ENCODE measurements at places on chromosomes 7 and 10.
A peak's percentile ranks its signal among the peaks of the same experiment; 100 is the strongest.

- DNase-seq: no peak
These were observed 34.5 kb downstream of the TSPAN14 start for GRCh38 chr10:80488539-80489066.

GRCh38 chr10:93071674-93072224, 1.9 kb upstream of the CYP26A1 start:
- DNase-seq: no peak

DNA sequence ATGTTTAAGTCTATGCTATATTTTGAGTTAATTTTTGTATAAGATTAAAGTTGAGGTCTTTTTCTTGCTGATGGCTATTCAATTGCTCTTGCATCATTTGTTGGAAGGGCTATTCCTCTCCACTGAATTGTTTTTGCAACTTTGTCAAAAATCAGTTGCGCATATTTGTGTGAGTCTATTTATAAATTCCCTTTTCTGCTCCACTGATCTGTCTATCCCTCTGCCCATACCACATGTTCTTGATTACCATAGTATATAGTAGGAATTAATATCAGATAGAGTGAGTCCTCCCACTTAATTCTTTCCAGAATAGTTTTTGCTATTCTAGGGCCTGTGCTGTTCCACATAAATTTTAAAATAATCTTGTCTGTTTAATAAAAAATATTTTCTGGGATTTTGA, 152.4 kb upstream of the ADCY1 start:
- DNase-seq: peak; percentile 68

- DNase-seq: no peak
These were observed 85.2 kb downstream of the IGF2BP3 start for GRCh38 chr7:23385140-23385539.

DNA sequence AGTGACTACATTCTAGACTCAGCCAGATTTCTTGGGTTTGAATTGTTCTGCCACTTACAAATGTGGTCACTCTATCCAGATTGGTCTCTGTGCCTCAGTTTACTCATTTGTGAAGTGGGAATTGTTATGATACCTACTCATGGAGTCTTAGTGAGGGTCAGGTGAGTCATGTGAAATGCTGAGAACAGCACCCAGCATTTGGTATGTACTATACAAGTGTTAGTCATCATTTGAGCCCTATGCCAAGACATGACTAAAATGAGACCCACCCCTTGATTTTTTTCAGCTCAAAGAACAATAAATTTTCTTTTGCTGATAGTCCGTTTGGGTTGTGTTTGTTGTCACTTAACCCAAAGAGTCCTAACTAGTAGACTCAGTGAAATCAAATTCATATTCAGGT, 92.8 kb downstream of the CHN2 start:
- peak; percentile 58 for DNase-seq

- no peak for DNase-seq
These were observed 95.0 kb upstream of the LEP start for GRCh38 chr7:128146052-128146451.

- DNase-seq: no peak
These were observed 13.8 kb upstream of the AKR1B1 start for GRCh38 chr7:134472572-134473244.

DNA sequence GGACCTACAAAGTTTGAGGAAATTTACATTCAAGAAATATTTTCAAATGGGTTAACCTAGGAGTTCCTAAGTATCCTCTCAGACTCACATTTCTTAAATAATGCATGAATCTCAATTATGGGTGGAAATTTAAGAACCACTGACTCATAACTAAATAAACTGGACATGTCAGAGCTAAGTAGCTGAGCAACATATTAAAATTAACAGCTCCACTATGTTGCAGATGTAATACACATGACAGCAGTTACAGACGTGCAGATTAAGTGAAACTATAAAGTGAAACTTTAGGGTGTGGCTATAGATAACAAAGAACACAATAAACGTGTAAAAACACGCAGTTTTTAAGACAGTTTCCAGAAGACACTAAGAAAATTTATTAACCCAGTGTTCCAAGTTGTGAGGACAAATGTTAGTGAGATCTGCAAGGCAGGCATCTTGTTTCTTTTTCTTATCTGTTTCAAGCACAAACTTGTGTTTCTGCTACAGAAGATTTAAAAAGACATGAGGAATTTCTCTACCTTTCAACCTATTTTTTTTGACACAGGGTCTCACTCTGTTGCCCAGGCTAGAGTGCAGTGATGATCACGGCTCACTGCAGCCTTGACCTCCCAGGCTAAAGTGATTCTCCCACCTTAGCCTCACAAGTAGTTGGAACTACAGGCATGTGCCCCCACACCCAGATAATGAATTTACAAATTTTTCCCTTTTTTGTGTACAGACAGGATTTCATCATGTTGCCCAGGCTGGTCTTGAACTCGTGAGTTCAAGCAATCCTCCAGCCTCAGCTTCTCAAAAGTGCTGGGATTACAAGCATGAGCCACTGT, 25.3 kb downstream of the DNMBP start:
- no peak for DNase-seq

DNA sequence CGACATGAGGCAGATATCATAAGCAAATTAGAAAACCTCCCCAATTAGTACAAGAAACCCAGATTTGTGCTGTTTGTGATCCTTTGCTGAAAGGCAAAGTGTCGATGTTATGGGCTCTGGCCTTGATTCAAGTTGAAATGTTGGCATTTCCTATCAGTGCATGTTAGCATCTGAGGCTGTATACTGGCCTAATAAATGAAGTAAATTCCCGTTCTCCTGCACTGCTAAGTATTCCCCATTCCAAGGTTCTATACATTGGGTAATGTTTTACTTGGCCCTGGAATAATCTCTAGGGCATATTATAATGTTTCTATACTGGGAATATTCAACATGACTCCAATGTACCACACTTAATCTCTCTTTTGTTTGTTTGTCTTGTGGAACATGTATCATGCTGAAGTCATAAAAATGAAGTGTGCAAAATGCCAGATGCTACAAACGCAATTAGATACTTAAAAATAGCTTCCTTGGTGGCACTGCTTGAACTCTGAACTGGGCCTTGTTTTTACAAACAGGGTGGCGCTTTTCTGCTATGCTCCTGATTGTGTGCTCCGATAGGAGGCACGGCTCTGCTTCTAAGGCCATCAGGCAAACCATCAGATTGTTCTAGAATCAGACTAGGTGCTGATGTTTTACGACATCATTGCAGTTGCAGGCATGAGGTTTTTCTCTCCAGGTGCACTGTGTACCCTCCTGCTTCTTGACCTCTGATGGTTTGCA, 156.7 kb upstream of the TCF7L2 start:
- DNase-seq: no peak

DNA sequence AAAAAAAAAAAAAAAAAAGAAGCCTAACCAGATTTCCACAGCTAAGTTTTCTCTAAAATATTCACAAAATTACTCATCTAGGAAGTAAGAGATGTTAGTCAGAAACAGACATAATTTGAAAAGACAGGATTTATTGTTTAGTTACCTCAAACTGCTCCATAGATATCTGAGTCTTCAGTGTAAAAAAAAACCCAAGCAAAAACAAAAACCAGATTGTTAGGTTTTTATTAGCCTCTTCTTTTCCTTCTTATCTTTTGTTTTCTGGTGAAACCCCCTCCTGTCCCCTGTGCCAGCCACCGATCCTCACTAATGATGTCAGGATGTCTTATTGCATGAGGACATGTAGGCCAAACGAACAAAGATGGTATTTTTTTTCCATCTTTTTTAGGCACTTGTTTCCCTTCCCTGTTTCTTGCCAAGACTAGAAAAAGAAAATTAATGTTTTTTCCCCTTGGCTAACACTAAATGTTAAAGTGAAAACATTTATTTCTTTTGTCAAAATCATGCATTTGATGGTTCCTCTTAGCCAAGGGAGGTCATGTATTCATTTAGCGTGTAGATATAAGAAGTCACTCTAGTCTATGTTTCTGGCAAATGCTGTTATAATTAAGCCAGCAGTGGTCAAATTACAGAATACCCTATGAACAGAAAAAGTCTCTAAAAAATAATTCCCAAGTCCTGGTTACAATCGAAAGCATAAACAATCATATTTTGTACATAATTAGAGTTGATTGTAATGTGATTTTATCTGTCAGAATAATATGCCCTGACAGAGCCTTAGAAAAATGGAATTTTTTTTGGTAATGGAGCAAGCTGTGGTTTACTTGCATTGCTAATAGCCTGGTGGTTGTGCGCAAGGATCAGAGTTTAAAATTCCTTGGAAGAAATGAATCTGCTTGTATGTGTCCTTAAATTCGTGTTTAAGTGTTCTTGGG, 702.4 kb upstream of the FZD8 start:
- peak; percentile 25 for DNase-seq

DNA sequence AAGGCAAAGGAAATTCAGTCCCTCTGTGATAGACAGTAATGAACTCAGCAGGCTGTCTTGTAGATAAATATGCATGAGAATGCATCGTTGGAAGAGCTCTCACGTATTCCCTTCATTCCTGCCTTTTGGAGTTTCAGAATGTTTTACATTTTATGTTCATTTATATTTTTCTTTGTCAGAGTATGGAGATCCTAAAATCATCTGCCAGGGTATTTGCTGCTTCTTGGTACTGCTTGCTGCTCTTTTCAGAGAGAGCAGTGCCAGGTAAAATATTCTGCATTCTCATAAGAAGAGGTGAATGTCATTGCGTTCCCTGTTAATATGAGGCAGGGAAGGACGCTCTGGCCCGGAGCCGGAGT, 290.2 kb downstream of the CCDC3 start:
- no peak for DNase-seq

- peak; percentile 15 for DNase-seq
These were observed 126.9 kb downstream of the CNNM2 start for GRCh38 chr10:103044942-103045489.

GRCh38 chr7:107201795-107202450, 33.1 kb downstream of the HBP1 start:
- DNase-seq: no peak

- no peak for DNase-seq
These were observed 415.5 kb upstream of the CHRM2 start for GRCh38 chr7:136452949-136453348.

DNA sequence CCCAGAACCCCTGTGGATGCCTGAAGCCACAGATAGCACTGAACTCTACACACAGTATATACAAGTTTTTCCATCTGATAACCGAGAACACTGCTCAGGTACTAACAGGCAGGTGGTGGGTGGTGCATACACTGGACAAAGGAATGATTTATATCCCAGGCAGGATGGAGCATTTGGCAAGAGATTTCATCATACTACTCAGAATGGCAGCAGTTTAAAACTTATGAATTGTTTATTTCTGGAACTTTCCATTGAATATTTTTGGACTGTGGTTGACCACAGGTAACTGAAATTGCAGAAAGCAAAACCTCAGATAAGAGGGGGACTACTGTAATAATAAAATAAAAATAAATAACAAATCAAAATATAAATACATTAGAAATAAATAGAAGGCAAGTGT, 10.9 kb upstream of the KCNMA1 start:
- no peak for DNase-seq
